ENCODE measurements at places on chromosomes 3 and 15.

DNA sequence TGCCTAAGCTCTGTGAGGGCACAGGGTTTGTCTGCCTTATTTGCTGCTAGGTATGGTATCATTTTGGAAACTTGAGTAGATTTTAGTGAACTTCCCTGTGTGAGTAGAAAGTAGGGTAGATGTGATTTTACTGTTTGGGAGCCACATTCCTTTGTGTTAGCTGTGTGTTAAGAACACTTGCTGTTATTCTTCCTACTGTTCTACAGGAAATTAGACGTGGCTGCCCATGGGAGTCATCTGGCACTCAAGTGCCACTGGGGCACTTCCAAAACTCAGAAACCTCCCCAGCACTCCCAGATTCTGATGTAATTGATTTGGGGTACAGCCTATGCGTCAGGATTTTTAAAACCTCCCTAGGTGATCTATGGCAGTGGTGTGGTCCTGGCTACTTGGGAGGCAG, 369.9 kb upstream of the C2CD4B start:
- no peak for DNase-seq

DNA sequence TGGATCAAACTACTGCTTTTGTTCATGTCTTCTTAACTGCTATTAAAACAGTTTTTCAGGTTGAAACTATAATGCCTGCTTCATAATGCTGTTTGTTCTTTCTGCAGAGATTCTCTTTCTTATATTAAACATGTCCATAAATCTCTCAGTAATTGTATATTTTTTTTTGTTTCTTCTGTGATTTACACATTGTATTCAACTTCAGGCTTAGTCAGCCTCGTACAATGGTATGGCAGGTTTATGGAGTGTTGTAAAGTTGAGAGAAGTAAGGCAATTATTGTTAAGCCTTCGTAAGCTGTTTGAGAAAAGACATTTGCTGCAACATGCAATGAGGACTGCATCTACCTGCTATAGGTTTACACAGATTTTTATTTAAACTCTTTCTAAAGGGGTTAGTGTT, 977.1 kb downstream of the DIPK2A start:
- DNase-seq, result no peak

DNA sequence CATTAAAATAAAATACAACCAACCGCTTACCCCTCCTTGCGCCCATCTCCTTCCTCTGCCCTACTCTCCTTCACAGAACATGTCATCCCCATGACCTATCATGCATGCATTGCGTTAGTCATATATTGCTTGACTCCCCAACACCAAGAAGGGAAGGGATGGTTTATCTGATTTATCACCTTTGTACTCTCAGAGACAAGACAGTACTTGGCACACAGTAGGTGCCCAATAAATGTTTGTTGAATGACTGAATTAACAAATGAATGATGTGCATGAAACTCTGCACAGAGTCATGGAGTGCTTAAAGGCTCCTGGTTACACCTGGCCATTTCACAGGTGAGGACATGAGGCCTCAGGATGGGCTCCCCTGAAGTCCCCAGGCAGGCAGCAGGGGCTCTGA, 59.7 kb downstream of the IQSEC1 start:
- DNase-seq, result no peak

GRCh38 chr15:47431501-47431900, 285.8 kb upstream of the SEMA6D start:
- DNase-seq, result no peak

DNA sequence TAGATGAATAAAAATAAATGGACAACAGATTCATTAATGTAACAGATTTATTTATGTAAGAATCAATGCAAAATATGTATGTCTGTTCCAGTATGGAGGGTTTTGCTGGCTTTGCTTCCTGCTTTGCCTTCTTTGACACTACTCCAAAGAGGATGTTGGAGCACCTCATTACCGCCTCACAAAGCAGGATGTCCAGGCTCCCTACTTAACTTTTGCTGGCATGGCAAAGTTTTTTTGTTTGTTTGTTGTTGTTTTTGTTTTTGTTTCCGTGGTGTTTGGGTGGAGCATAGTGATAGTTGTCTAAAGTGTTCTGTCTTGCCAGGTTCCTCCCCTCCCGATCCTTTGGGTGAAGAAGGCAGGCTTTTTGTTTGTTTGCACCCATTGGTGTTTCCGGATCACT, 38.7 kb downstream of the DIPK2A start:
- DNase-seq, result no peak

- DNase-seq, result no peak
Measured at GRCh38 chr15:101177866-101178265, 74.0 kb downstream of the CHSY1 start.

DNA sequence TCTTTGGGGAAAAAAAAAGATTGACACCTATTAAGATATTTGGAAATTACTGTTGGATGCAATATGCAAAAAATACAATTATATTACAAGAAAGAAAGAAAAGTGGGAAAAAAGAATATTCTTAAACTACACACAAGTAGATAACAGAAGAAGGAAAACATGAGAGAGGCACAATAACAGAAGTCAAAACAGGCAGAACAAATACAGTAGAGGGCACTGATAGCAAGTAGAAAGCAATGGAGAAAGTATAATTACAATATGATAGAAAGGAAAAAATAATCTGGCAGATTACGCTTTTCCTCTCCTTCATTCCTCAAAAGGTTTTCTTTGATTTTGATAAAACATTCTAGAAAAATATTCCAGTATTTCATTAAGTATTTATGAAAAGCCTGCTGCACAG, 72.1 kb downstream of the ADAM10 start:
- no peak for DNase-seq

DNA sequence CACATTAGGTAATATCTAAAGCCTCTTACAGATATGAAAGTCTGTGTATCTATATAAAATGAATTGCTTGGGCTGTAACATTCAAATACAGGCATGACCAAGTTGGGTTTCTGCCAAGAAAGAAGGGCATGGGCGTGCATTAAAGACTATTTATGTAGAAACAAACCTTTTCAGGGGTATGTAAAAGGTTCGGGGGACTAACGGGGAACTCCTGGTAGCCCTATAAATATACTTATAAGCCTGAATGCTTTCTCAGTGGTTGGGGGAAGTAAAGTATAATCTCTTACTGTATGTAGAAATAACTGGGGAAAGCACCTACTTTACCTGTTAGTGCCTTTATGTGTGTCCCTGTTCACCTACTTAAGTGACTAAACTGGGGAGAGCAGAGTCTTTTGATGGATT, 154.5 kb upstream of the TBL1XR1 start:
- no peak for DNase-seq

GRCh38 chr3:143000528-143000927, 842 bp upstream of the U2SURP start:
- DNase-seq, result no peak

- DNase-seq, result no peak
Measured at GRCh38 chr15:29225534-29226234, 43.9 kb downstream of the NSMCE3 start.

GRCh38 chr3:152213203-152213602, 55.5 kb upstream of the MBNL1 start:
- DNase-seq, result no peak

GRCh38 chr3:194375473-194376240, 6.1 kb upstream of the LRRC15 start:
- DNase-seq, result no peak

- DNase-seq, result no peak
Measured at GRCh38 chr3:156726456-156726855, 52.1 kb downstream of the TIPARP start.

DNA sequence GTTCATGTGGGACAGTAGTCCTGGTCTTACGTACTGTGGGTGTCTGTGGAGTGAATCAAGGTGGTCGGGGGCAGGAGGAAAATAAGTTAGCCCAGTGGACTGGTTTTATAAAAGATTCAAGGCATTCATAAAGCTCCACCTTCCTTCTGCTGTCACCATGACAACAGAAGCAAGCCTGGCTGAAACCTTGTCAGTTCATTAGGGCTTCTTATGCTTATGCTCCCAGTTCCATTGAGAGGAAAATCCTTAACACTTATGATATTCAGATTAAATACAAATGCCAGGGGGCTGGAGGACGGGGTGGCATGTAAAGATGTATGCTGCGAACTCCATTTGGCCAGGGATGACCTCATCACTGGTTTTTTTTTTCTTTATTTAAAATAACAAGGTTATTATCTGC, 283.1 kb upstream of the ATP10A start:
- DNase-seq, result no peak

DNA sequence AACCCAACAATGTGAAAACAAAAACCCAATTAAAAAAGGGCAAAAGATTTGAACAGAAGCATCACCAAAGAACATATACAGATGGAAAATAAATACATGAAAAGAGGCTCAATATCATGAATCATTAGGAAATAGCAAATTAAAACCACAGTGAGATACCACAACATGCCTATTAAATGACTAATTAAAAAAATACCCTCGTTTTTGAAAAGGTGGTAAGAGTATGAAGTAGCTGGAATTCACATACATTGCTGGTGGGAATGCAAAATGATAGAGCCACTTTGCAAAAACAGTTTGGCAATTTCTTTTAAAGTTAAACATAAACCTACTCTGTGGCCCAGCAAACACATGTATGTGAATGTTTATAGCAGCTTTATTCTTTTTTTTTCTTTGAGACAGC, 75.8 kb downstream of the B3GNT5 start:
- no peak for DNase-seq
